ENCODE measurements at places on chromosomes 3 and 15.

GRCh38 chr3:55523471-55523870, 36.4 kb upstream of the WNT5A start:
- no peak for DNase-seq

DNA sequence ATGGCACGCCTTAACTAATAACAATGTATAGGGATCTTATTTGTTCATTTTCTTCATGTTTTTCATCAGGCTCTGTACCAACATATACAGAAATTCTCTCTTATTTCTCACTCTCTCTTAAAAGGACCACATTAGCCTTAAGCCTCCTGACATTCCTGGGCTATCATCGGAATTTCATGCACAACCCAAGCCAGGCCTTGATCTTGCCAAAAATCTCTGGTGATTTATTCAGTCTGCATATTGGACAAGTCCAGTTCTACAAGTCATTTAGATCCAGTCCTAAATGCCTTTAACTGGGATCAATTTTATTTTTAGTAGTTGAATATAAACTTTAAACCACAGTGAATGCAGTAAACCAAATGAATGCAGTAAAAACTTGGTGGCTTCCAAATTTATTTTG, 385.4 kb downstream of the MECOM start:
- no peak for DNase-seq

- DNase-seq = peak; percentile 25
These were observed 53.9 kb downstream of the BOC start for GRCh38 chr3:113265231-113265630.

GRCh38 chr15:67382723-67383122, 128.1 kb downstream of the IQCH start:
- no peak for DNase-seq

DNA sequence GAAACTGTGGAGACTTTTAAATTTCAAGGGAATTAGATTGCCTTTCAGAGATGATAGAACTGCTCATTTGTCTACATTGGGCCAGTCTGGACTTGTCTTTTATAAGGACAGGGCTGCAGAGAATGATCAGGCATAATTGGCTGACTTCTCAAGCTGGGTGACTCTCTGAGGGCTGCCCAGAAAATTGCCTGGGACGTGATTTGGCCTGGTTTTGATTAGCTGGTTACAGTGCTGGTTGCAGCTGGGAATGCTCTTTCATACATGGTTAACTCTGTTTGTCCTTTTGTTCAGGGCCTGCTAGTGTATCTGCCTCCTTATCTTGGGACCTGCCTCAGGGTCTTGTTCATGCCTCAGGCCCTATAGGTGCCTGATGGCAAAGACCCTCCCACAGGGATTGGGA, 245.6 kb downstream of the CLSTN2 start:
- DNase-seq = no peak

GRCh38 chr3:59266551-59266950, 216.7 kb upstream of the CFAP20DC start:
- no peak for DNase-seq

DNA sequence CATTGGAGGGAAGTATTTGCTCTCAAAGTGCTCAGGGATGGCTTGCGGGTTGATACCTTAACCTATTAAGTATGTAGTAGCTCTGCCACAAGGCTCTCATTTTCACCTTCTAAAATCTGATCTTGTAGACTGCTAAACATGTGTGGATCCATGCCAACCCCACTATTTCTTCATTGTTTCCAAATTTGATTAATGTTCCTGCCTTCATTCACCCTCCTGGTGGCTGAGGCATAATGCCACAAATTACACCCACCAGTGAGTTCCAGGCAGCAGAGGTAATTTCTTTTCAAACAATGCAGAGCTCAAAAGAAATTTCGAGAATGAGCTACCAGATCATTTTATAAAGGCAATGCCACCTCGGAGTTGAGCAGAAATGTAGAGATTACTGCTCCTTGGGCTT, 71.0 kb downstream of the EDEM1 start:
- no peak for DNase-seq

- DNase-seq = no peak
These were observed 364.4 kb upstream of the MCTP2 start for GRCh38 chr15:93866948-93867347.

GRCh38 chr3:113054552-113054951, 63.8 kb downstream of the GTPBP8 start:
- DNase-seq = no peak

DNA sequence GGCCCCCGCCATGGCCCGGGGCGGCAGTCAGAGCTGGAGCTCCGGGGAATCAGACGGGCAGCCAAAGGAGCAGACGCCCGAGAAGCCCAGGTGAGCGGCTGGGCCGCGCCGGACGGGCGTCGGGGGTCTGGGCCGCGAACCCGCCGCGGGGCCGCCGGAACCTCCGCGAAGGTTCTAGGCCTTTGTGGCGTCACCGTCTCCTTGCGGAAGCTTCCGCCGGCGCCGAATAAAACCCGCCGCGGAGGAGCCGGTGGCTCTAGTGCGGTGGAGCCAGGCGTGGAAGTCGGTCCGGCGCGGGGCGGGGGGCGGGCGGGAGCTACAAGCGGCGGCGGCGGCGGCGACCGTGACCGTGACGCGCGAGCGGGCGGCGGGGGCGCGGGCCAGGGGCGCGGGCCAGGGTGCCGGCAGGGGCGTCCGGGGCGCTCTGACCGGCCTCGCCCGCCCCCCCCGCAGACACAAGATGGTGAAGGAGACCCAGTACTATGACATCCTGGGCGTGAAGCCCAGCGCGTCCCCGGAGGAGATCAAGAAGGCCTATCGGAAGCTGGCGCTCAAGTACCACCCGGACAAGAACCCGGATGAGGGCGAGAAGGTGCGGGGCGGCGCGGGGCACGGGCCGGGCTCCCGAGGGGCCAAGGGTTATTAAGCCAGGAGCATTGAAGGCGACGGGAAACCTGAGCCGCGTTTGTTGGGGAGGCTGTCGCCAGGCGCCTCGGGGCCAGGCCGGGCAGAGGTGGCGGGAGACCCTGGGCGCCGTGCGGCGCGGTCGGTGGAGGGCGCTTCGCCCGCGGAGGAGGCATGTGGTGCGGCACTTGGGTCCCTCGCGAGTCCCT, at the start of gene DNAJA4:
TSS of gene DNAJA4 (plus strand) at position 259 of the 833 bp plus-strand sequence. CDS start at position 461, 202 bp downstream.
- DNase-seq = no peak

DNA sequence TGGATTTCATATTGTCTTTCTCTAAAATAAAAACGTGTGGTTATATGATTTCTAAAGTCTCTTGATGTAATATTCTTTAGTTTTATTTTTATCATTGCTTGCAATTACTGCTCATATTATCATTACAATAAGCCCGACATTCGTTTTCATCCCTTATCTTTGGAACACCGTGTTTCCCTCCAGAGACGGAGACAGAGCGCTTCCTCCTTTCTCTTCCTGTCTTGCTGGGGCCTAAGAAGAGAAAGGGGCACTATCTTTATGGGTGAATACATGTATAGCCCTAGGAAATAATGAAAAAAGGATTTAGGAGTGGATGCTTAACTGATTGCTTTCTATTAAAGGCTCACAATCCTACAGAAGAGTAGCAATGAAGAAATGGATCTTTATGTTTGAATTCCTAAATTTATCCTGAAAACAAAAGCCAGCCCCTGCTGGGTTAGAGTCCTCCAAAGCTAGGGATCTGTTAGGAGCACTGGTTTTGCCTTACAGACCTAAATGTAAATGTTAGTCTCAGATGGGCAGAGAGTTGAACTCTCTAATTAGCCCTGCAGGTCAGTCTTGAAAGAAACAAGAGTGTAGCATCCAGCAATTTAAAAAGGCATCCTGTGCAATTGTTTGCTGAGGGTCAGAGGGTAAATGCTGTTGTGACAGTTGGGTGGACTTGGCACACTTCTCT, 145.1 kb downstream of the TP63 start:
- no peak for DNase-seq

GRCh38 chr3:67289626-67290025, 291.5 kb downstream of the KBTBD8 start:
- no peak for DNase-seq

GRCh38 chr3:128222796-128223385, 69.6 kb downstream of the EEFSEC start:
- DNase-seq = no peak

GRCh38 chr3:16066545-16066944, 107.9 kb upstream of the GALNT15 start:
- no peak for DNase-seq

GRCh38 chr3:170725285-170725731, 139.4 kb upstream of the SLC7A14 start:
- no peak for DNase-seq

GRCh38 chr15:74291101-74292071, 55.3 kb downstream of the CCDC33 start:
- DNase-seq = peak; percentile 63

DNA sequence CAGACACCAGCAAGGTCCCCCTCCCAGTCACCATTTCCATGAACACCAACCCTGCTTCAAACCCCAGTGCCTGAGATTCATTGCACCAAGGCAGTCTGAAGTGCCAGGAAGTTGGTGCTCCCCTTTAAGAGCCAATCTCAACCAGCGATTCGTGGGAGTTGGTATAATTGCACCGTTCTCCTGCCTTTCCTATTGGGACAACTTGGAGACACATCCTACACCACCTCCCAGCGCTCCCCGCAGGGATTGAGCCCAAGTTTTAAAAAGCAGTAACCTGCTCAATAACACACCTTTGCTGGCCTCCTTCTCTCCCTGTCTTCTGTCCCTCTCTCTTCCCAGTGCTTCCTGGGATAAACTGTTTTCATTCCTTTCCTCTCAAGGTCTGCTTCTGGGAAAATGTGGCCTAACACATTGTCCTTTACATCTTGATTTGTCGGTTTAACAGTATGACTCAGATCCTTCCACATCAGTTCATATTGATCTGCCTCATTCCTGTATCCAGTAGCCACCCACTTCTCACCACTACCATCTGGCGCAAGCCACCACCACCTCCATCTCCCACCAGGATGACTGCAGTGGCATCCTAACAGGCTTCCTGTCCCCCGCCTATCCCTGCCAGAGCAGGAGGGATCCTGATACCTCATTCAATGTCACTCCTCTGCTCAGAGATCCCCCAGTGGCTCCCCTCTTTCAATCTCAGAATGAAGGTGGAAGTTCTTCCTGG, 37.8 kb upstream of the HRH1 start:
- no peak for DNase-seq

GRCh38 chr3:177195242-177195991, 1.9 kb downstream of the TBL1XR1 start:
- DNase-seq = peak; percentile 68

GRCh38 chr3:170046269-170047132, 8.7 kb downstream of the GPR160 start:
- DNase-seq = no peak

GRCh38 chr3:186849374-186849975, 7.0 kb downstream of the ADIPOQ start:
- peak; percentile 32 for DNase-seq

DNA sequence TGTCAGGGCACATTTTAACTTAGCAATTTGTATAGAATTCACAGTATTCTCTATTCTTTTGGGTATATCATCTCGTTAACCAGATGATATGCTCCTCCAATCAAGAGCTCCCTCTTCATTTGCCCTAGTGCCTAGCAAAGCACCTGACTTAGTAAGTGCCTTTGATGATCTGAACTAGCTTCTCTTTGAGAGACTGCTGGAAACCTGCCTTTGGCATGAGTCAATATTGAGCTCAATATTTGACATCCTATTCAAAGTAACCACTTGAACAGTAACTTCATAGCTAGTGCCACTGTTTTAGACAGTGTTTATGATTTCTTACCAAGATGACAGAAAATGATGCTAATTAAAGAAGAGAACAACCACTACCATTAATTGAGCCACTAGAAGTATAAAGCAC, 696.3 kb upstream of the UBE2E2 start:
- no peak for DNase-seq

DNA sequence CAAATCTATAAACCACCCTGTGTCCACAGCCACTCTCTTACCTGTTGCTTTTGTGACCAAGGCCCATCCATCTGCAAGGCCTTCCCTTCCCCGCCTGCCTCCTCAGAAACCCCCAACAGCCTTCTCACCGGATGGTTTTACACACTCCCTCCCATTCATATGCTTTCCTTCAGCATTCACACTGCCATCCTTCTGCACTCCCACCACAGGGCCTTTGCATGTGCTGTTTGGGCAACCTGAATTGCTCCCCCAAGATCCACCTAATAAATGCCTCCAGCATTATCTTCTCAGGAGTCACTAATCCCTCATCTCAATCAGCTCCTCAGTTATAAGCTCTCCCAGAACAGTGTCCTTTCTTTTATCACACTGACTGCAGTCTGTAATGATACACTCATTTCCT, 6.0 kb downstream of the CLEC3B start:
- DNase-seq = no peak

DNA sequence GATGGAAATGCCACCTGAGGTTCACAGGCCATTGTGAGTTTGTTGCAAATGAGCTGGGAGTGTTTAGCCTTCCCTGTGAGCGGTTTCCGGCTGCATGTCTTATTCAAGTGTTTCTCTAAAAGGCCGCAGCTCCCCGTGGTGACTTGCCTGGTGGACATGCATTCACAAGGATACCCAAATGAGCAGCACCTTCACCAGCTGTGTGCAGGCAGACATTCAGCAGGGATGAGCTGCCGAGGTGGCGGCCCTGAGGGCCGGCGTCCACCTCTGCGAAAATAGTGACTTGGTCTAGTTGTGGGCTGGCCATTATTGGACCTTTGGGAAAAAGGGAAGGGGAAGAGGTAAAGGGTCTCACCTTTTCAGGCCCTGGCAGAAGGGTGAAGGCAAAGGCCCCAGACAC, 23.4 kb downstream of the SPSB4 start:
- no peak for DNase-seq

DNA sequence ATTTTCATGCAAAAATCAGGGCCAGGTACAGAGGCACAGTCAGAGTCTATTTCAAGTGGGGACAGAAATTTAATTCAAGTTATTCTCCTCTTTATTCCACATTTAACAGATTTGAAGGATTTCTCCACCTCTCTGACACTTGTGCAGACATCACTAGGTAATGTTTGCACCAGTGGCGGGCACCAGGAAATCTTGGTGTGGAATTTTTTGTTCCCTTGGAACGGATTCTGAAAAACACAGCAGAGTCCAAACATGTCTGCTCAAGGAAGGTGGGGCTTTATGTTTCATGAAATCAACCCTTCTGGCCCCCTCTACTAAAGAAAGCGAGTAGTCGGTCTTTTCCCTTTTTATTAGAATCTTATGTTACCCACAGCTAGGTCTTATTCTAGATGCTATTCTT, 271.2 kb upstream of the MDFIC2 start:
- DNase-seq = no peak

DNA sequence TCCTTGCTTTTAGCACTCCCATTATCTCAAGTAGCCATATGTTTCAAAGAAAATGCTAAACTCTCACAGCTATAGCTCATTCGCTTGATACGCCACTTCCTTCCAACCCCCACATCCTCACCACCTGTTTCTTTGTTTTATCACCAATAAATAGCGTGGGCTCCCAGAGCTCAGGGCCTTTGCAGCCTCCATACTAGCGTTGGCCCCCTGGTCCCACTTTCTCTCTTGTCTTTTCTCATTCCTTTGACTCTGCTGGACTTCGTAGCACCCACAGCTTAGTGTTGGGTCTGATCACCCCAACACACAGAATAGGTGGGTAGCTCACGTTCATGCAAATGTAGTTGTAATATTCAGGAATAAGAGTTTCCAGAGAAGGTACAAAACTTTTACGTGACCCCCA, 4.1 kb upstream of the GPD1L start:
- DNase-seq = no peak

- no peak for DNase-seq
These were observed 80.2 kb downstream of the ADAMTS17 start for GRCh38 chr15:100261302-100262240.

GRCh38 chr3:123328851-123329635, 119.8 kb downstream of the ADCY5 start:
- peak; percentile 43 for DNase-seq
